ENCODE measurements at places on chromosomes 1 and 21.

GRCh38 chr1:109149874-109150601 lies 36.1 kb downstream of the ELAPOR1 start:
- no peak for DNase-seq

GRCh38 chr21:24976238-24976637 lies 631.0 kb downstream of the MRPL39 start:
- no peak for DNase-seq

- DNase-seq: no peak
These were observed 54.4 kb upstream of the SCAF4 start for GRCh38 chr21:31786164-31786920.

DNA sequence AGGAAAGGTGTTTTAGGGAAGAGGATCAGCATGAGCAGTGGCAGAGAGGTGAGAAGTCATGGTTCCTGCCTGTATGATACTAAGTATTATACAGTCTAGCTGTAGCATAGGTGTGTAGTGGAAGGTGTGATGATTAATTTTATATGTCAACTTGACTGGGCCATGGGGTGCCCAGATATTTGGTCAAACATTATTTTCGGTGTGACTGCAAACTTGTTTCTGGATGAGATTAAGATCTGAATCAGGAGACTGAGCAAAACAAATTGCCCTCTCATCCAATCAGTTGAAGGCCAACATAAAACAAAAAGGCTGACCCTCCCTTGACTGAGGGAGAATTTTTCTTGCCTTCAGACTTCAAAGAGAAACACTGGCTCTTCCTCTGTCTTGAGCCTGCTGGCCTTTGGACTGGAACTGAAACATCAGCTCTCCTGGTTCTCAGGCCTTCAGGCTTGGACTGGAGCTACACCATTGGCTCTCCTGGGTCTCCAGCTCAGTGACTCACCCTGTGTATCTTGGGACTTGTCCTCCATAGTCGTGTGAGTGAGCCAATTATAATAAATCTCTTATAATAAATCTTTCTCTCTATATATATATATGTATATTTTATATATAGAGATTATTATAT lies 6.8 kb upstream of the CDC42 start:
- no peak for DNase-seq

- DNase-seq: no peak
These were observed 23.7 kb downstream of the NKAIN1 start for GRCh38 chr1:31216016-31216415.

- no peak for DNase-seq
These were observed 40.5 kb upstream of the IFNAR2 start for GRCh38 chr21:33189237-33189636.
